ENCODE measurements at places on chromosomes 3 and 15.

GRCh38 chr15:63187589-63188226 is 1.7 kb upstream of the RAB8B start:
- no peak for DNase-seq

DNA sequence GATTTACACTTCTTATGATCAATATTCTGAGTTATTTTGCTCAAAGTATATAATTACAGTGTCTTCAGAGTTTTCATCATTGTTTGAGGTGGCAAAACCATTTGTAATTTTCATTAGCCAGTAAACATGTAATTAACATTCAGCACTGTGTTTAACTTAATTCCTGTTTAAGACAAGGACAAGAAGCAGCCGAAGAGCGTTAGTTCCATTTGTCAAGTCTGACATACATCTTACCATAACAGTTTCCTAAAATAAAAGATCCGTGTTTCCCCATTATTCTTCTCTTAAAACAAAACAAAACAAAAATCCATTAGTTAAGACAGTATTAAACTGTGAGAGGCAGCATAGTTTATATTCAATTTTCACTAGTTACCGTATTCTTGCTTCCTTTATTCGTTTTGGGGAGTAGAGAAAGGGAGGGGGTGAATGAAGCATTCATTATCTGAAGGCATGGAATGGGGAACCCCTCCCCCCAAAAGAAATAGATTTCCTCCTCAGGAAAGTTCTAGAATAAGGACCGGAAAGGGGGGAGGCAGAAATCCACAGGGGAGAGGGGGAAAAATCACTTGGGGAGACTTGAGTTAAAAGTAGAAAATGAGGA is 5.5 kb upstream of the NR2F2 start:
- DNase-seq, result no peak

- DNase-seq, result no peak
Measured at GRCh38 chr3:117408811-117409210, 699.2 kb downstream of the TUSC7 start.

DNA sequence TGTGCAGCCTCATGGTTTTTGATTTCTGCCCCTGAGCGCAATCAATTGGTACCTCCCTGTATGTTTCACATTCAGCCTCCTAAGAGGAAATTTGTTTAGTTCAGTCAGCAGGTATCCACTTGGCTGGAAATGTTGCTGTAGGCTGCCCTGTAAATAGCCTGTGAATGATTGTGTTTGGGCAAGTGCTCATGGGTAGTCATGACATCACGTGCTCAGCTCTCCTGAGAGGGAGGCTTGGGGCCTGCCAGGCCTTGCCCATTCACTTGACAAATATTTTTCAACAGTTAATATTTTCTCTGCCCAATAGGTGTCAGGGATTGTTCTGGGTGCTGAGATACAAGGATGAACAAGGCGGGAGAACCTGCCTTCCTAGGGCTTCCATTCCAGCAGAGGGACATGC is 13.3 kb downstream of the HRH1 start:
- DNase-seq, result no peak

- DNase-seq, result no peak
Measured at GRCh38 chr3:38717355-38718240, 68.1 kb upstream of the SCN5A start.

Data from large intestine (tissue), 12 donors.